Activated CD8-positive, alpha-beta T cell treated with anti-CD3 and anti-CD28 coated beads for 36 hours (primary cell): ENCODE measurements at places on chromosomes 1 and 21.

DNA sequence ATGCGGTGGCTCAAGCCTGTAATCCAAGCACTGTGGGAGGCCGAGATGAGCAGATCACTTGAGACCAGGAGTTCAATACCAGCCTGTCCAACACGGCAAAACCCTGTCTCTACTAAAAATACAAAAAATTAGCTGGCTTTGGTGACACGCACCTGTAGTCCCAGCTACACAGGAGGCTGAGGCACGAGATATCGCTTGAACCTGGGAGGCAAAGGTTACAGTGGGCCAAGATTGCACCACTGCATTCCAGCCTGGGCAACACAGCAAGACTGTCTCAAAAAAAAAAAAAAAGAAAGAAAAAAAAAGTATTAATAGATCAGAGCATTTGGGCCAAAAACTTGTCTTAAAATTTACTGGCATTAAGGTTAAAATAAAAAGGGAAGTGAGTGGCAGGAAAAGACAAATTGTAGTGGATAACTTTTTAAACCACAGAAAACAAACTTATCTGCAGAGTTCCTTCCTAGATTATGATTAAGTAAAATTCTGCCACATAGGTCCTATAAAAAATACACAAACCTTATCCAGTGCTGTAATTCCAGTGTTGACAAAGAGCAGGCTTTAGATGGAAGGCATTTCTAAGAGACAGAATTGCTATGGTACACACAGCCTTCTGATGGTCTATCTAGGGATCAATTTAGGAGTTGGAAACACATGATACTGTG is 53.3 kb downstream of the EIF4G3 start:
- DNase-seq: no peak

GRCh38 chr21:41731081-41731480 is 35.8 kb downstream of the RIPK4 start:
- no peak for DNase-seq

DNA sequence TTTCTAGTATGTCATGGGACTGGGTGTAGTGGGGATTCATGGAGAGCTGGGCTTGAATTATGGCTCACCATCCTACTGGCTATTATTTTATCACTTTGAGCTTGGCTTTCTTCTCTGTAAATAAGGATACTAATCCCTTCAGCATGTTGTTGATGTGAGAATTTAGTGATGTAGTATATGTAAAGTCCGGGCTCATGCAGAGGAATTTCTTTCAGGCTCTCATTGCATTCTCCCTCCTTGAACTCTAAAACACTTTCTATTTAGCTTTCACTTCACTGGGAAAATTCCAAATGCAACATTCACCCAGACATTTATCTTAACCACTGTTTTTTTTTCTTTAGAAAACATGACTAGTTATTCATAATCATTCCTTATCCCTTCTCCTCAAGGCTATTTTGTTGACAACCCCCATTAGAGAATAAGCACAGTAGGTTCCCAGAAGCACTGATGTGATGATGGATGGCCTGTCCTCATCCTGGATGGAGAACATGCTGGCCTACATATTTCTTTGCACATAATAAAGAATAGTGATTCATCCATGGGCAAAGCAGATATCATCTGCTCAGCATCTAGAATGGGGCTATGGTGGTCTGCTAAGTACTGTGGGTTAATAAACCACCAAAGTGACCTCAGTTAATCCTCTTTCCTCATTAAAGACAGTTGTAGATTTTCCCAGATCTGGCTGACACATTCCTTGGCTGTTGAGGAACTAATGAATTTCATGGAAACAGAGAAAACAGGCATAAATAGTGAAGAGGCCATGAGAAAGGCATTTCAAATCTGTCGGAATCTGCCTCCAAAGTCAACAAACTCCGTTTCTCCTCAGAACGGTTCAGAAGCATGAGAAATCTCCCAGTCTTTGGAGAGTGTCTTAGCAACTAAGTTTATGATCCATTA is 68.0 kb upstream of the CYP2J2 start:
- no peak for DNase-seq

DNA sequence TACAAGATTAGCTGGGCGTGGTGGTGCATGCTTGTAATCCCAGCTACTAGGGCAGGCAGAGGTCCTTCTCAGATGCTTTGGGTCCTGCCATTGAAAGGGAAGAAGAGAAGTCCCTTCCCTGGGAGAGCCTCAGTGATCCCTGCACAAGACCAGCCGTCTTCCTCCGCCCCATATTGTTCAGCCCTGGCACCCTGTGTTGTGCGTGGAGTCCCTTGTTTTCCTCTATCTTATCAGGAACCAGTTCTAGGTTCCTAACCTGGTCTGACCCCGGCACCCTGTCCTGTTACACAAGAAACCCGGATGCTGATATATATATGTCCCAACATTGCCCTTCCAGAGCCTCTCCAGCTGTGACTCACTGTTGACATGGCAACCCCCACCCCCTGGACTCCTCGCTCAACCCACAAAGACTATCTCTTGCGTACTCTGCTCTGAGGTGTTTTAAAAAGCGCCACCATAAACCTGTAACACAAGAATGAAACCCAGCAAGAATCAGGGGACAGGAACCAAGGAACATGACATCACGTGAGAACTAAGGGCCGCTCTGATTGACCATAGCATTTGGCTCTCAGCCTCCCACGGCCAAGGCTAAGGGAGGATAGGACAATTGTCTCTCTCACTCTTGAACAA is 4.8 kb downstream of the MX2 start:
- peak; percentile 29 for DNase-seq

- peak; percentile 10 for DNase-seq
These were observed 2.4 kb upstream of the KISS1 start for GRCh38 chr1:204198348-204199340.
